ENCODE measurements at places on chromosomes 12 and 14.

DNA sequence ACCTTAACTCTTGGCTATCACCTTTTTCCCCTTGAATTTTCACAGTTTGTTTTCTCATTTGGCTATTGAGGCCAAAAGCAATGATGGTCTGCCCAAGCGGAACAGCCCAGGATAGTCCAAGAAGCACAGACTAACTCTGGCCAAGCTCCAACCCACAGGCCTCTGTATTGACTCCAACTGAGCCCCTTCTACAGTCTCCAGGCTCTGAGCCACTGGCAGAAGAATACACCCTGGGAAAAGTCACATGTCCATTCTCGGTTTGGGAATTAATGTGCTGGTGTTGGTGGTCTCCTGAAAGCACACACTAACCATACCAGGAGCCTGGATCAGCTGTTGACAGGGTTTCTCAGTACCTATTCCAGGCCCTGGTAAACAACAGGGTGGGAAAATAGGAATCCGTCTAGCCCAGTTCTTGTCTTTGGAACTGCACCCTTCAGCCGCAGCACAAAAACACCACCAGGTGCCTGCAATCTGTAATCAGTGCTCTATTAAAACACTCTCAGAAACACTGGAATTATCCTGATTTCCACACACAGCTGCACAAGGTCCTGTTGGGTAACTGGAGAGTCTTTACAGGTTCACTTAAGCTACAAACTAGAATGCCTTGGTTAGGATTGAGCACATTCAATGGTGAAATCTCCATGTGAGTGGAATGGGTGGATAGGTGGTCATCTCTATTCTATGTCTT lies 63.6 kb downstream of the STXBP6 start:
- DNase-seq = no peak

GRCh38 chr14:77123381-77124325 lies 17.9 kb downstream of the ZDHHC22 start:
- peak; percentile 94 for DNase-seq

DNA sequence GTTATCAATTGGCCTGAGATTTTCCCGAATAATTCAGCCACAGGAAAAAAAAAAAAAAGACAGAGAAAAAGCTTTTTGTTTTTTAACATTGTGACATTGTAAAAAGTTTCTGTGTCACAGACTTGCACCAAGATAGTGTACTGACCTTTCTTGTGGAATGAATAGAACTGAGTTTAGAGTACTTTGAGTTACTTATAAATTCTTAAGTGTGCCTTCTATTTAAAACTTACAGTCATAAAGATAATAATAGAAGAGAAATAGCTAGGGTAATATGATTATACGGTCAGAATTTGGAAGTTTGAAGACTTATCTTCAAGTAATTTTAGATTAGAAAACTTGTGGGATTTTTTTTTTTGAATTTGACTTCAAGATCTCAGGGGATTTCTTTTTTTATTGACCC lies 88.8 kb downstream of the FGD4 start:
- no peak for DNase-seq

- DNase-seq = no peak
Observed at GRCh38 chr12:112172556-112173324, 47.4 kb downstream of the TRAFD1 start.

DNA sequence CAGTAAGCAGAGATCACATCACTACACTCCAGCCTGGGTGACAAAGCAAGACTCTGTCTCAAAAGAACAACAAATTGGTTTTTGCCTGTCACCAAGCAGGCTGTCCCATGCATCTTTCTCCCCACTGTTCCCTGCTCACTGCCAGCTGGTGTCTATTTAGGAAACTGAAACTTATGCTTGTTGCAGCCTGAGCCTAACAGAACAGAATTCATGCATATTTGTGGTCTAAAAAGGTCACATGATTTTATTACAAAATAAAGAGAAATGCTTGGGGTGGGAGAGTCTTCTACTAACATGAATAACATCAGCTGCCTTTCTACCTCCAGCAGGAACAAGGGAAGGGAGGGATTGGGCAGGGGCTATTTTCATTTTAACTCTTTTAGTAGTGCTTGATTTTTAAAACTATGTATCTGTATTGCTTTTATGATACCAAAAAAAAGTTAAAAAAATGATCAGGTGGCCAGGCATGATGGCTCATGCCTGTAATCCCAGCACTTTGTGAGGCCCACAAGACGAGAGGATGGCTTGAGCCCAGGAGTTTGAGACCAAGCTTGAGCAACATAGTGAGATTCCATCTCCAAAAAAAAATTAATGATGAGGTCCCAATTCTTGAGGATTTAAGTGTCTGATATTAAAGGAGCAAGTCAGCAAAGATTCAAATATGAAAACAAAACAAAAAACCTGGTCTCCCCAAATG lies 923 bp downstream of the STAT2 start:
- DNase-seq = peak; percentile 59

GRCh38 chr14:103139132-103140025 lies 16.1 kb downstream of the TNFAIP2 start:
- DNase-seq = no peak

GRCh38 chr12:94282675-94283074 lies 134.3 kb downstream of the PLXNC1 start:
- no peak for DNase-seq

DNA sequence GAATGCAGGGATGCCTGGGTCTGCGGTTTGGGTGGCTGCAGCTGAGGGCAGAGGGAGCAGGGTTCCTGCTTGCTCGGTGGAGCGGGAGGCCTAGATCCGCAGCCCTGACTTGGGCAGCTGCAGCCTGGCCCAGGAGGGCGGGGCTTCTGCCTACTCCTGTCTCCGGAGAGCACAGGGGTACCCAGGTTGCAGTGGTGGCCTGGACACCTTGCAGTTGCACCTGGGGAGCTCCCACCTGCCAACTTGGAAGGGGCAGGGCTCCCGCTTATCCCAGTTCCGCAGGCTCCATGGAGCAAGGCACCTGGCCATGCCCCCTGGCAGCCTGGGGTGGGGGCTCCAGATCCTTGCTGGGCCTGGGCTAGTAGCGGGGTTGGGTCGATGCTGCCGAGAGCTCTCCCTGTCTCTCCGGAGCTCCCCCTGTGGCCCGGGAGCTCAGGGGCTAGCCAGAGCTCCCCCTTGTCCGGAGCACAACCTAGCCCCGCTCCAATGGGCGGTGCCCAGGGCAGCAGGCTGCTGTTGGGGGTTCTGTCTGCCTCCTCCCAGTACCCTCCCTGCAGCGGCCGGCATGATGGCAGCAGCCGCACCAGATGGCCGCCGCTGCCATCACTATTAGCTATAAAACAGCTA lies 136.4 kb downstream of the PTPRR start:
- no peak for DNase-seq

DNA sequence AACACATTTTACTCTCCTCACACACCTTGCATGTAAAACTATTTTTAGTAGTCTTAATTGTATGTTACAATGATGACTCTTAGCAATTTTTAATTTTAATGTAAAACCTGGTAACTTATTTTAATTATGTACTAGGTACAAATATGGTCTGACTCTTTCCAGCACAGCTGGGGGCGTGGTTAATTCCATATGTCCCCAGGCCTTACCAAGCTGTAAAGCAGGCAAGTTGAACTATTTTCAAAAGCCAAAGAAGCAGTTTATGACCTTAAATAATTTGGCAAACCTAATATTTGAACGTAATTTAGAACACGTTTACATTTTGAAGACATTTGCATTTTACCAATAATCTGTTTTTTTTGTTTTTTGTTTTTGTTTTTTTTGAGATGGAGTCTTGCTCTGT lies 9.3 kb upstream of the ACOT6 start:
- no peak for DNase-seq

GRCh38 chr14:30312214-30312613 lies 246.7 kb upstream of the G2E3 start:
- no peak for DNase-seq

DNA sequence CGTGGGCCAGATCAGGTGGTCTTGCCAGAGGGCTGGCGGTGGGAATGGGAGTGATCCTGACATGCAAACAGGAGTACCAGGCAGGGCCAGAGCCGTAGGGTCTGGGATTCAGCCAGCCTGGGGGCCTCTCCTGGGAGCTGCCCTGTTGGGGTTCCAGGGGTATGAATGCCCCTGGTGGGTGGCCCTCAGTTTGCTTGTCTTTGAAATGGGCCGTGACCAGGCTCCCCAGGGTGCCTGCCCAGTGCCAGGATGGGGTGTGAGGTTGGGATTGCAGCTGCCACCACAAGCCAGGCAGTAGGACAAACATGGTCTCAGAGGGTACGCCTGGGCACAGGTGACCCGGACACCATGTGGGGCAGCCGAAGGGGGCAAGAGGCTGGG lies 168.8 kb downstream of the KIF26A start:
- no peak for DNase-seq

- DNase-seq = no peak
Observed at GRCh38 chr14:79354336-79354735, 857.0 kb downstream of the DIO2 start.

DNA sequence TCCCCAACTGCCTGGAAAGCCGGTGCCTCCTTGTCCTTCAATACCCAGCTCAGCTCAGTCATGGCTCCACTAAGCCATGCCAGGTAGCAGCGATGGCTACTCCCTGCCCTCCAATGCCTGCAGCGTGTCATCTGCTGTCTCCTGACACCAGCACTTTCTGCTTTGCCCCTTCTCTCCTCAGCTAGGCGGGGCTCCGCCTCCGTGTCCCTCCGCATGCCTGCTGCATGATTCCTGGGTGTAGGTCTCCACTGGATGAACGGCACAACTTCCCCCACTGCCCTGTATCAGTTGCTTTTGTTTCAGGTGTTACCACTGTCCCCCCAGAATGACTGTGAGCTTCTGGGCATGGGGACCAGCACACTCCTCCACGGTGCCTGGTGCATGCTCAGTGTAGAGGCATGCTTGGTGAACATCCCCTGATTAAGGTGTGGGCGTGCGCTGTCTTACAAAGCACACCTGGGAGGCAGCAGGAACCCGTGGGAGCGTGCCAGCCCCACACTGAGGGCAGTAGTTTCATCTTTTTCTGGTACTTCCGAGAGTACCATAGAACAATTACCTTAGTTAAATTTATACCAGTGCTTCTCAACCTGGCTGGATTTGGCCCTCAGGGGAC lies 179.4 kb upstream of the PRMT8 start:
- no peak for DNase-seq

DNA sequence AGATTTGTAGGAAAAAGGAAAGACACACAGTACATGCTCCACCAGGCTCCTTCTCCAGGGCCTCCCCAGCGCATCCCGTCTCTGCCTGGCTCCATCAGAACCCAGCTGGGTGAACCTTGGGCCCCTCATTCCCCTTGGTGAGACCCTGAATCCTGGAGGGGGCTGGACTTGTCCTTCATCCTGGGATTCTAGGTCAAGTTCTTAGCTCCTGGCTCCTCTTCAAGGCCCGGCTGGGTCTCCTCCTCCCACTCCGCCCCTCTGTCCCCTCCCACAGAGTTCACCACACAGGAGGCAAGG lies 49.2 kb downstream of the PSMA6 start:
- DNase-seq = no peak

- no peak for DNase-seq
Observed at GRCh38 chr12:1131811-1132224, 140.8 kb downstream of the ERC1 start.

- no peak for DNase-seq
Observed at GRCh38 chr14:76396714-76397187, 20.8 kb downstream of the ESRRB start.

DNA sequence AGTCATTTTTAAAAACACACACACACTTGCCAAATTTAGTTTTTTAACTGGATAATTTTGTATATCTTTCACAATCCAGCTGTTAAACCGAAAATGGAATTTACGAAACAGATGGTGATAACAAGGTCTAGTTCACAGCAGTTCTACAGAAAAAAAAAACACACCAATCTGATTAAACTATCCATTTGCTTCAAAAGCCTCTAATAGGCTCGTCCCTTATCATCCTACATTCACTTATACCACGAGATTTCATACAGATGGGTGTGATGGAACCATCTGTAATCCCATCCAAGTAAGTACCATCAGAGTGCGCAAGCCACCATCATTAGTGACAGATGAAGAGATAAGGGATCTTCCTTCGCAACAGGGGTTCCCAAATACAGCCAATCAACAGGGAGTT lies 20.1 kb downstream of the GCH1 start:
- DNase-seq = no peak

DNA sequence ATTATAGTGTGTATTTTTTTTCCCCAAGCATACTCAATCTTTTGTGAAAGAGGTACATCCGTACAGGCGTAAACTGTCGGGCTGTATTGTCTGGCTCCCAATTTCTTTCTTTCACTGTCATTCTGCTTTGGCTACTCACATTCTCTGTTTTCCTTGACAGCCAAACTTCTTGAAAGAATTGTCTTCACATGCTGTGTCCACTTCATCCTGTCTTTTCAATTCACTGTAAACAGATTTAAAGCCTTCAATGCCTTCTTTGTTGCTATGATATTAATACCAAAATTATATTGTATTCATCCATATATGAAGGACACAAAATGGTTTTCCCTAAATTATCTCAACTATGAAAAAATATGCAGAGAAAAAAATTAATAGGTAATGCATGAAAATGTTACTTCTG lies 6.0 kb upstream of the ATP23 start:
- DNase-seq = no peak

DNA sequence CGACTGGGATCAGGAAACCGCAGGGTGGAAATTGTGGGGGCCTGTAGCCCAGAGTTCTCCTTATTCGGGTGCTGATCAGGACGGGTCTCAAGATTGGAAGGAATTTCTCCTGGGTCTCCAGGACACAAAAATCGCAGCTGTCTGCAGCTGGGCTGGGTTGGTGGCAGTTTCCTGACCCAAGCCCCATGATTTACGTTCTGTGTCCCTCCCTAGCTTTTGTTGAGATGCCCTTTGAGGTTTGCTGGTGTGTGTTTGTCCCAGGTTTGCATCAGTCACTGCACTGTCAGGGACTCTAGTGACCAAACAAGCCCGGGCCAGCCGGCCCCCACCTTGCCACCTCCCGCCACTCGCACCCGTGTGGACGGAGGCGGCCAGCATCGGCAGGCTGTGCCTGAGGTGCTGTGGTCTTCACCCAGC lies 89.5 kb downstream of the FBXL14 start:
- DNase-seq = no peak

DNA sequence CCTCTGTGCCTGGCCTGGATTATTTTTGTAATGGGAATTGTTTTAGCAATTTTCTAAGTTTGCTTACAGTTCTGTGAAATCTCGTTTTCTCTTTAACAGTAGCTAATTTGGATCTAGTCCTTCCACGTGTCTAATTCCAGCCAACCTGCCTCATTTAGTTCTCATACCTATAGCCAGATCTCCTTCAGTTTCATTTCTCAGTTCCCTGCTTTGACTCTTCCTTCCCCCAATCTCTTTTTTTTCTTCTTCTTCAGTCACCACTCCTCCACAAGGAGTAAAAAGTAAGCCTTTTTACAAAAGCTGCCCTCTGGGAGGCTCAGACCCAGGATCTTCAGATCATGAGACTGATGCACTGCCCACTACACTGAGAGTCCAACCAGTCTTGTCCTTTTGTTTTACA lies 1.4 kb downstream of the THTPA start:
- no peak for DNase-seq
